Fibroblast of lung (primary cell): ENCODE measurements at places on chromosomes 3 and 15.
A peak's percentile ranks its signal among the peaks of the same experiment; 100 is the strongest.

DNA sequence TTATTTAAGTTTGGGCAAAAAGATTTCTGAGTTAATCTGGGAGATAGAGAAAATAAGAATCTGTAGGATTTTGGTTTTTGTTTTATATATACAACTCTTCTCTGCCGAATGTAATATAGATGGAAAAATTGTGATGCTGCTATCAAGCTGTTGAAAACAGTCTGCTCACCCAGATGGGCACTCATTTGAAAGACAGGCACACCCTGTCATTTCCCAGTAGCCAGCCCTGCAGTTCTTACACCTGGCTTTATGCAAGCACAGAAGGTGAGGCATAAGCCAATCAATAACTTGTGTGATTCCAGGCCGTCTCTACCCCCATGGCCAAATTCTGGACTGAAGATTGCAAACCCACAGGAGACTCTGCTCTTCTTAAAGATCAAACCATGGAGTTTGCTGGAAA, 27.1 kb upstream of the PTX3 start:
- DNase-seq = no peak

DNA sequence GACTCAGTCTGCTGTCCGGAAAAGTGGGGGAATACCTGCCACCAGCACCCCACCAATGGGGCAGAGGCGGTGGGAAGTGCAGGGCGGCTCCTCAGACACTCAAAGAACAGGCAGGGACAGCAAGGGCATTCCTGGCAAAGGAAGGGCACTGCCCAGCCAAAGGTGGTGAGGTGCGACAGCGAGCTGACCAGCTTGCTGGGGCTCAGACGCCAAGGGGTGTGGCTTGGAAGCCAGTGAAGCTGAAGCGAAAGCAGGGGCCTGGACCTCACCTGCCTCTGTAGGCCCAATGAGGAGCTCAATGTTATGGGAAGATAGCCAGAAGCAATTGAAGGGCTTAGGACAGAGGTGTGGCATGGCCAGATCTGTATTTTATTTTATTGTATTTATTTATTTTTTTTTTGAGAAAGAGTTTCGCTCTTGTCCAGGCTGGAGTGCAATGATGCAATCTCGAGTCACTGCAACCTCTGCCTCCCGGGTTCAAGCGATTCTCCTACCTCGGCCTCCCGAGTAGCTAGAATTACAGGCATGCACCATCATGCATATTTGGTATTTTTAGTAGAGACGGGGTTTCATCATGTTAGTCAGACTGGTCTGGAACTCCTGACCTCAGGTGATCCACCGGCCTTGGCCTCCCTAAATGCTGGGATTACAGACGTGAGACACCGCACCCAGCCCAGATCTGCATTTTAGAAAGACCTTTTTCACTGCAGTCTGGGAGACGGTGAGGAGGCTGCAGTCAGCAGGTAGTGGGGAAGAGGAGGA, 4.4 kb upstream of the LMAN1L start:
- DNase-seq = peak; percentile 45

- DNase-seq = peak; percentile 4
These were observed 103.6 kb upstream of the NUDT16 start for GRCh38 chr3:131277836-131278497.

DNA sequence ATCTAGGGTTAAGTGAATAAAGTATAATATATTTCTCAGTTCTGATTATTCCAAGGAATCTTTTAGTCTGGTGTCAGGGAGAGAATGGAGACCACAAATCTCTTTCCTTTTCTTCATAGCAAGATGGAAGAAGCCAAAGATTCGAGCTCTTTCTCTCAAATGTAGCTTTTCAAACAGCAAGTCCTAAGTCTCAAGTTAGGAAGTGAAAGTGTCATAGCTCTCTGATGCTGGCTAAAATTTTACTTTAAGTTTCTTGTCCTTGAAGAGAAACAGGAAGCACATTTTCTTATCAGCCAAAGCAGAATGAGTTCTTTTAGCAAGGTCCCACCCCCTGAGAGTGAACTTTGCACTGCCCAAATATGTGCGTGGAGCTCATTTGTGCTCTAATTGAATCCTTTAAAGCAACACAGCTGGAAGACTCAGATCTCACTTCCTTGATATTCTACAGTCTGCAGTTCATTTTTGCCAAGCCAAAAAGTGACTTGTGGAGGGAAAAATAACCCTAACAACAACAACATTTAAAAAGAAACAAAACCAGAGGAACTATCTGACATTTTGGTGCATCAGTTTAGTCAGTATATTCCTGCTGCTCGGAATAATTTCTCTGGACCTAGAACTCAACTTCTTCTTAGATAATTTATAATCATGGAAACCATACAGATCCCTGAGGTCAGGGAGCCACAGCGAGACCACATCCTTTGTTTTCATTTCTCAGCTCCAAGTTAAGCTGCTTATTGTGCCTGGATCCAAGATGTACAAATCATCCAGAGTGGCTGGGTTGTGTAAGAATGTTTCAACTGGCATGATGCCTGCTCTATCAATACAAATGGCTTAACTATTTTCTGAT, 238.7 kb upstream of the P2RY1 start:
- peak; percentile 91 for DNase-seq

DNA sequence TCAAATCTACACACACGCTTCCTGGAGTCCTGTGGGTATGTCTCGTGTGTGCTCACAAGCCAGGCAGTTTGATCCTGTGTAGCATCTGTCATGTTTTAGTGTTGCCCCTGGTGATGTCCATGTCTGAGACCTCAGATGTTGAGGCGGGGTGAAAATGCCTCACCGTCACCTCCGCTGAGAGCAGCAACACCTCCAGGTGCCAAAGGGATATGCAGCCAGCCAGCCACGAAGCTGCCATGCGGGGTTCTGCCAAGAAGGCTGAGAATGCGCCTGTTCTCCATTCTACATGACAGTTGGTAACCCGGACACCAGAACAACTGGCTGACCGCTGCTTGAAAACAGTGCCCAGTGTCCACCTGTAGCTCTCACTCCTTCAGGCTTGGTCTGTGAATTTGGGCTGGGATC, 253.8 kb downstream of the TLE3 start:
- no peak for DNase-seq
